ENCODE measurements at places on chromosomes 6 and 20.
A peak's percentile ranks its signal among the peaks of the same experiment; 100 is the strongest.

GRCh38 chr6:30882204-30882758, 2.0 kb upstream of the DDR1 start:
- DNase-seq = no peak

- DNase-seq = no peak
Observed at GRCh38 chr6:140623498-140623897, 1249.0 kb upstream of the CITED2 start.

DNA sequence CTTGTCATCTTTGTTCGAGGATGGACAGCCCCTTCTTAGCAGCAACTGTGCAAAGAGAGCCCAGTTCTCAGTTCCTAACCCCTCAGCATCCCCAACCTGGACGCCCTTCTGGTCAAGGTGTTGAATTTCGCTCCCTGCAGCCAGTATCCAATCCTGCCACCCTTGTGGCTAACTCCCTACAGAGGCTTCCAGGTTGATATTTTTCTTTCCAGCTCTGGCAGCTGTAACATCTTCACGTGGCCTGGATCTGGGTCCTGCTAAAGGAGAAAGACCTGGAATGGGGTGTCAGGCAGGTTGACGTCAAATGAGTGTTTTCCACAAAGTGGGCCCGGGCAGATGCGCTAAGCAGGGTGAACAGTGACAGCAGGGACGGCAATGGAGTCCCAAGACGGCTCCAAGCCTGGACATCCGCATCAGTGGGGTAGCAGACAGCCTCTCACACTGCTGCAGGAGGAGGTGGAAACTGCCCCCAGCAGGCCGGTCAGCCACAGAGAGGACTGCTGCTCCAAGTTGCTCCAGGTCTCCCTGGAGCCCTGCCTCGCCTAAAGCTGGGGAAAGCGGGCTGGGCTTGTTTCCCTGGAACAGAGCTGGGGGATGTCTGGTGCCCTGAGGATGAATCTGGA, 1.0 kb upstream of the YTHDF1 start:
- DNase-seq = peak; percentile 77

DNA sequence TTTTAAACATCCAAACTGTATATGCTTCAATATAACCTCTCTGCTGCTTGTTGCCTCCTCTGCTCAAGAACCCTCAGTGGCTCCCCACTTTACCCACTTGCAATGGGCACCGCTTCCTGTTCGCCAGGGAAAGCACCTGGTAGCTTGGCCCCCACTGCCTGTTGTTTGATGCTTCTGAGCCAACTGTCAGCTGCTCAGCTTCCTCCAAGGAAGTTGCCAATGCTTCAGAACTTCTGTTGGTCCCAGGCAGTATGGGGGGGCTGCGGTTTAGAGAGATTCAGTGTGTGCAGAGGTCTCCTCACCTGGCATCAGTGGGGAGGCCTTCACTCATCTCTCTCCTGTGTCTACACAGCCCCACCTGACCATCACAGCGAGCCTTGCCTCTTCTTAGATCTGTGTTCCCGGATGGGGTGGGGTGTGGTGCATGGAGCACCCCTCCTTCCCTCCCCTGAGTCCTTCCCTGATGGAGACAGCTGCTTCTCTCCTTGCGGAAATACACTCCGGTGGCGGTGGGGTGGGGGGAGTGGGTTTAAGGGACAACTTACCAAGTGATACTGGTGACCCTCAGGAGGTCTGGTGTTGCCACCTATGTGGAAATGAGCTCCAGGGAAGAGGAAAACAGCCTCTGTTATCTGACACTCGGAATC, 308.1 kb downstream of the CDH26 start:
- DNase-seq = peak; percentile 77

DNA sequence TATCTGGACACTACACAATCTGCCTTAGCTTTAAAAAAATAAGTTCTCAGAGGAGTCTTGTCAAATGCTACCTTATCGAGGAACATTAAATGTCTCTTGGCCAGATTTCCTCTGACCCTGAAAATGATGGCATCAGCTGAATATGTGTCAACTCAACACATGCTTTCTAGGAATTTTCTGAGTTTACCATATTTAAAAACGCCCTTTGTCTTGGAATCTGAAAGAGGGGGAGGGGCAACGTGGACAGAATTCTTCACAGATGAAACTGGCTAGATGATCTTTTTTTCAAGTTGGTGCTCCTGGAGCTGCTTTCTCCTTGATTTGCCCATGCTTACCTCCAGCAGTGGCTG, 5.1 kb downstream of the SOX4 start:
- DNase-seq = no peak

DNA sequence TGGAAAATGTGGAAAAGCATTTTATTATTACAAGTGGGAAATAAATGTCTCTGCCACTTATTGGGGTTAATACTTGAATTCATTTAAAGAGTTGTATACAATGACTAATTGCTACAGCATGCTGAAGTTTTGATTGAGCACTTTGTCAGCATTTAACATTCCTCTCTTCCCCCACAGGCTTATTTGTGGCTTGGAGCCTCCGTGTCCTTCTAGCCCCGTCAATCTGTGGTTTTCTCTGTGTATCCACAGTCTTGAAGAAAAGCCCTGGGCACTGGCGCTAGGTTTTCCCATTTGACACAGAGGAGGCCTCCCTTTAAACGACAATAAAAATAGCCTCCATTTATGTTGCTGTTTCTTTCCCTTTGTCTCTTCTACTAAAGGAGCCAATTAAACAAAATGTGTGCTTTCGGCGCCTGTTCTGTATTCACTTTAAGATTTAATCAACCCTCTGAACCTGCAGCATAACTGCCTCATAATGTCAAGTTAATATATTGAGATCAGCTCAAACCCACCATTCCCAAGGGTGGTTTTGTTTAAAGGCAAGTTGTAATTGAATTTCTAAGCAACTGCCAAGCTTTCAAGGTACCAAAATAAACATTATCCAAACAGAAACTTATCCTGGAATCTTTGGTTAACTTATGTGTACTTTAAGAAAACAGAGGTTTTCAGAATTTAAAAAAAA, 326.6 kb upstream of the RNF24 start:
- no peak for DNase-seq

GRCh38 chr20:46012921-46013320, 4.2 kb downstream of the MMP9 start:
- no peak for DNase-seq

DNA sequence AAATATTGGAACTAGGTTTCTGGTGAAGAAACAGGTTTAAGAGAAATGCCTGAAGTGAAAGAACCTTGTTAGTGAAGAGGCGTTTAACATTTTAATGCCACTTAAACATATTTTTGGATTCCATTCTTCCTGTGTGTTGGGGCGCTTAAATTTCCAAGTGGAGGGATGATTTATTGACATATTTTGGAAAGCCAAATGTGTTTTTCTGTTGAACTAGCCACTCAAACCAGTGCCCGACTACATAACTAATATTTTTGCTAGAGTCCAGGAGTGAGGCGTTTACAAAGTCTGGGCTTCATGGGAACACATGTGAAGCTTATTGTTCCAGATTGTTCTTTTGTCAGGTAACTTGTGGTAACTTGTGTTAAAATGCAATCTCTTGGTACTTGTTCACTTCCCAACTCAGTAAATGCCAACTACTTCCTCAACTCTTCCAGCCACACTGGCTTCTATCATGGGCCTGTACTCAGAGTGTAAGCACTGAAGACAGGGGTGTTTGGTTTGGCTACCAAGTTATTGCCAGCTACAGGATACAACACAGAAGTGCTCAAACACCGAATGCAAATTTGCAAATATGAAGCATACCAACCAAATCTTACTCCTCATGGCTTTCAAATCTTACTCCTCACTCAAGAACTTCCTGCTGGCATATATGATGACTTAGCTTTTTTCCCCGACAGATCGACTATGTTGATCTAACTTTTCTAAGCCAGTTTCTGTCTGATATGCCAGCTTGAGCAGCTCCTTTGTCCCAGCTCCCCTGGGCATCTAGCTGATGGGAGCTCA, 2.0 kb upstream of the ZNFX1 start:
- no peak for DNase-seq

- DNase-seq = no peak
Observed at GRCh38 chr6:6973721-6974120, 134.0 kb upstream of the RREB1 start.

GRCh38 chr6:109892451-109893435, 85.4 kb upstream of the GPR6 start:
- no peak for DNase-seq

DNA sequence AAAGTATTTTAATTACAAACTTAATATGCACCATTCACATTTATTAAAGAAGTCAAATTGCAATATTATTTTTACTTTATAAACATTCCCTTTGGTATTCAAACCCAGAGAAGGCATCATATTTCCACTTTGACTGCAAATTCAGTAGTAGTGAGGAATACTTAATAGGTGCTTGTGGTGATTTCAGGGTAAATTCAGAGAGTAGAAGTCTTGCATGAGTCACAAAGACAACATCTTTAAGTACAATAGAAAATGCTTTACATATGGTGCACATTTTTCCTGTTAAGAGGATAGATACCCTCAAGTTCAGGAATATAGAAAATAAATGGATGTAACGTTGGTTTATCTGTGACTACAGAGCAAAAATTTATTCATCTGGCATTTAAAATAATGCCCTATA, 390.2 kb downstream of the TENT5A start:
- DNase-seq = no peak
